ENCODE measurements at places on chromosomes 3 and 15. TPM values are rescaled to one million over a fixed set of nuclear protein-coding genes. Genes with fewer than 3 reads are reported as not detected.

DNA sequence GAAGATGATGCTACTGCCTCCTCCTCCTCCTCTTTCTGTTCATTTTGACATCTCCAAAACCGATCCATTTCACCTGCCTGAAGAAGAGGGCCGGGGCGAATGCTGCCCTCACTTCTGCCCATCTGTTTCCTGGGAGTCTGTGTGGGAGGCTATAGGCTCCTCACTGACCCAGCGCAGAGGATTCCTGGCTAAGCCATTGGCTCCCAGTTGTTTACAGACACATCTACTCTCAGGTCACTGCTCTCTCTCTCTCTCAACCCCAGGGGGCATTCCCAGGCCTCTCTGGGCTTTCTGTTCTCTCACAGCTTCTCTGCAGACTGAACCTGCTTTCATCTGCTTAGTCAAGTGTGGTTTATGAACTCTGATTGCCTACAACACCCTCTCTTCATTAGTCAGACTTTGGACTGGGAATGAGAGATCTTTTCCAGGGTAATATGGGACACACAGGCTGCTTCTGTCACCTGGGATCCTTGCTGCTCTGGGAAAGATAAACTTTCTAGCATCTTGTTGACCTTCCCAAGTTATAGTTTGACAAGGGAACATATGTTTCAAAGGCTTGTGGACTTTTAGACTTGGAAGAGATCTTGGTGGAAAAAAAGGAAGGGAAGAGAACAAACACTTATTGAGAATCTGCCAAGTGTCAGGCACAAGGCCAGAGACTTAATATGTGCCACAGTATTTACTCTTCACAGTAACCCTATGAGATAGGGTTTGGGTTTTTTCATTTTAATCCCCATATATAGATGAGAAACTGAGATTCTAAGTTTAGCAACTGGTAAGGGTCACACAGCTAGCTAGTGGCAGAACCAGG, 30.2 kb upstream of the USP3 start:
- no peak for DNase-seq

DNA sequence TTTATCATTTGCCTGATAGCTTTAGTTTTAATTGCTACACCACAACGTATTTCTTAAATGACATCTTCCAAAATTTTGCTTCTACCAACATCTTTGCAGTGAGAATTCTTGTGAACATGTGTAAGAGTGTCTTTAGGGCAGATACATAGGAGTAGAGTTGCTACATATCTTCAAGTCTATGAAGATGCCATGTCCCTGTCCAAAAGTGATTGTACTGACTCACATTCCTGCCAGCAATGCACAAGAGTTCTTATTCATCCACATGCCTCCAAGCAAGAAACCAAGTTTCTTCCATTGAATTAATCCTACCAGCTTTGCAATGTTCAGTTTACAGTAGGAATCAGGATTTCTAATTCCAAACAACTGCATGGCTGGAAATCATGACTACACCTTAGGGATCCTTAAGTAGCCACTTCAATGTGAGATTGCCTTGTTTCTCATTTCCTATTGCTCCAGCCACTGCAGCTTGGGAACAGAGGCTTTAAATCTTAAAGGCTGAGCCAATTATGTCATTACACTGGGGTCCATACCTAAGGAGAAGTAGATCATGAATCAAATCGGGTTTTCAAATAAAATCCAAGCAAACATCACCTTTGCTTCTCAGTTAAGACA, 44.5 kb downstream of the BCL2L10 start:
- DNase-seq, result no peak

- no peak for DNase-seq
These were observed 128.8 kb upstream of the AADACL2 start for GRCh38 chr3:151604891-151605290.

GRCh38 chr3:1883534-1883933, 215.1 kb upstream of the CNTN4 start:
- no peak for DNase-seq

DNA sequence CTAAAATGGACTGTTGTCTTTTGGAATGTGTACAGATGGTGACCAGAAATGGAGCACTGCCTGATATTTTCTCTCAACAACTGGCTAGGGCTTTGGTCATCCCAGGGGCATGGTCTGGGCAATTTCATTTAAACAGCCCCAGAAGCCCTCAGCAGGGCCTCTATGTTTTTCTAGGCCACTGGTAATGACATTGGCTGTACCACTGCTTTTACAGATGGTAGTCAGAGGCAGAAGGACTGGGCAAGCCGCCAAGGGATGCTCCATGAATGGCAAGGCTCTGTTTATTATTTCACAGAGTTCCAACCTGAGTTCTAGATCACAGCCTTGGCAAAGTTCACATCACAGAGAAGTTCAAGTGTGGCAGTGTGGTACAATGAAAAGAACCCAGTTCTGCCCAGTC, 37.0 kb upstream of the LMCD1 start:
- no peak for DNase-seq

The RAD54L2 gene
- 21.2 TPM for total RNA-seq

The TMOD2 gene
- total RNA-seq, result 15.3 TPM

Data from posterior vena cava (tissue), 2 donors.